IMR-90 (cell line): ENCODE measurements at places on chromosomes 11 and 22.

DNA sequence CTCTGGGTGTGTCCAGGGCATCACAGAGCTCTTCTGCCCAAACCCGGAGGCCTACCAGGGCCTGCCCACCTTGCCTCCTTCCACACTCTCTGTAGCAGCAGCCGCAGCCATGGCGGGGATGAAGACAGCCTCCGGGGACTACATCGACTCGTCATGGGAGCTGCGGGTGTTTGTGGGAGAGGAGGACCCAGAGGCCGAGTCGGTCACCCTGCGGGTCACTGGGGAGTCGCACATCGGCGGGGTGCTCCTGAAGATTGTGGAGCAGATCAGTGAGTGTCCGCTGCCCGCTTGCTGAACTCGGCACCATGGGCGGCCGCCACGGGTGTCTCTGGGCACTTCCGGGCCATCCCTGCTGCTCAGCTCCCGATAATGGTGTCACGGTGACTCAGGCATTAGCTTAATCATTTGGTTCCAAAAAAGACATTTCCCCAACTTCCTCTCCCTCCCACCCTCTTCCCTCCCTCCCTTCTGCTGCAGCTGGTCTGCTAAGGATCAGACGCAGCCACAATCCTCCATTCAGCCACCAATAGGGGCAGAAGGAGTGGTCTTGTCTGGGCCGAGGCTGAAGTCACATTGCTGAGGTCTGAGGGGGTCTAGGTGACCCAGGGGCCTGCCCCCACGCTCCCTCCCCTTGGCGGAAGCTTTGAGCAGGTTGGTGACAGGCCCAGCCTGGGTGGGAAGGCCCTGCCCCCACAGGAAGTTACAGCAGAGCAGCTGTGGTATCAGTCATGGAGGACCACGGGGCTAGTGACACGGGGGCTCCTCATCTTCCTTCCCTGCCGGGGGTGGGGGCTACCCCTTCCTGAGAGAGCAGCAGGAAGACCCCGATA, 950 bp downstream of the FERMT3 start:
- DNase-seq = peak; percentile 78

GRCh38 chr22:49255741-49256318, 571.8 kb downstream of the BRD1 start:
- DNase-seq = no peak

DNA sequence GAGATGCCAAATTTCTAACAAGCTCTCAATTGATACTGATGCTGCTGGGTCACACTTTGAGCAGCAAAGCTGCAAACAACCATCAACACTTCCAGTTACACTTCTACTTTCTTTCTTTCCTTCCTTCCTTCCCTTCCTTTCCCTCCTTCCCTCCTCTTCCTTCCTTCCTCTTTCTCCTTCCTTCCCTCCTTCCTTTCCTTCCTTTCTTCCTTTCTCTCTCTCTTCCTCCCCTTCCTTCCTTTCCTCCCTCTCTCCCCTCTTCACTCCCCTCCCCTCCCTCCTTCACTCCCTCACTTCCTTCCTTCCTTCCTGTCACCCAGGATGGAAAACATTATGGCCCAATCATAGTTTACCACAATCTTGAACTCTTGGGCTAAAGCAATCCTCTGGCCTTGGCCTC, 33.0 kb upstream of the PIK3C2A start:
- no peak for DNase-seq

DNA sequence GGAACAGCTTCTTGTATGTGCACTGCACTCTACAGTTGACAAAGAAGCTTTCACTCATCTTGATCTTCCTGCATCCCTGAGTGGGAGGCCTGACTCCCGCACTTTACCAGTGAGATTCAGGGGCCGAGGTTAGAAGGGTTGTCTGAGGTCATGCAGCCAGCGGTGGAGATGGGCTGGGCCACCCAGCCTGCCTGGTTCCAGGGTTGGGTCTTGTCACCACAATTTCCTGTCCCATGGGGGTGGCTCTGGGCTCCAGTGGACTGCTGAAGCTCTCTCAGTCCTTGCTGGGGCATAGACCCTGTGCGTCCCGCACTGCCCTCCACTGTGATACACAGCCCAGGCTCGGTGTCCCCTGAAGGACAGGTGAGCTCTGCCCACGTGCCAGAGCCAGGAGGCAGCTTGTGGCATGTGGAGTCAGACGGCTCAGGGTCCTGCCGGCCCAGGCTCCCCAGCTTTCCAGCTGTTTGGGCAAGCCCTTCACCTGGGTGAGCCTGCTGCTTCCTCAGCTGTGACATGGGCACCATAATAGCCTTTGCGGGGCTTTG, 6.9 kb upstream of the MYO7A start:
- DNase-seq = no peak

GRCh38 chr11:90204832-90205646, 17.8 kb downstream of the CHORDC1 start:
- DNase-seq = peak; percentile 66
